Pancreas (tissue), 10 donors: ENCODE measurements at places on chromosomes 6 and 20.

DNA sequence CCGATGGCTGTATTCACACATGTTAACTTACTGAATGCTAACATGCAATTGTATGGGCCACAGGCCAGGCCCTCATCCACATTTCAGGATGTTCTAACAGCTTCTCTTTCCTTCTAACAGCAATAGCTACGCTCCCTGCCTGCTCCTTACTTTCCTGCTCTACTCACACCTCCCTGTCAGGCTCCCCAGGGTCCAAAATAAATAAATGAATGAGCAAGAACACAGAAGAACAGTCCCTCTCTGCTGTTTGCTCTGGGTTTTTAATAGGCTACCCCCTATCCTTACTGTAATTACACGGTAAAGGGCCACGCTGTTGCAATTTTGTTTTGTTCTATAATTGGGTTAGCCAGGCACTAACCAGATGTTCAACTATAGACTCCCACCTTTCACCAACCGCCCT is 135.6 kb downstream of the GMDS start:
- no peaks in the 10 kb centered on the region for H3K27me3 ChIP-seq
- DNase-seq: no peak
- H3K4me3 ChIP-seq: no peak overlapping the region
- no peaks in the 10 kb centered on the region for H3K36me3 ChIP-seq

- DNase-seq: no peak
- H3K27ac ChIP-seq: peak overlapping the region; percentile 74
- H3K4me3 ChIP-seq: no peak overlapping the region
- peaks cover 63% of the 10 kb centered on the region for H3K4me1 ChIP-seq
Measured at GRCh38 chr6:158803733-158804143, 15.4 kb downstream of the EZR start.

GRCh38 chr20:61308477-61308774 is 56.4 kb downstream of the CDH4 start:
- no peaks in the 10 kb centered on the region for H3K4me1 ChIP-seq
- no peak for DNase-seq
- no peaks in the 10 kb centered on the region for H3K36me3 ChIP-seq
- H3K27me3 ChIP-seq: no peaks in the 10 kb centered on the region
- no peak overlapping the region for H3K4me3 ChIP-seq

DNA sequence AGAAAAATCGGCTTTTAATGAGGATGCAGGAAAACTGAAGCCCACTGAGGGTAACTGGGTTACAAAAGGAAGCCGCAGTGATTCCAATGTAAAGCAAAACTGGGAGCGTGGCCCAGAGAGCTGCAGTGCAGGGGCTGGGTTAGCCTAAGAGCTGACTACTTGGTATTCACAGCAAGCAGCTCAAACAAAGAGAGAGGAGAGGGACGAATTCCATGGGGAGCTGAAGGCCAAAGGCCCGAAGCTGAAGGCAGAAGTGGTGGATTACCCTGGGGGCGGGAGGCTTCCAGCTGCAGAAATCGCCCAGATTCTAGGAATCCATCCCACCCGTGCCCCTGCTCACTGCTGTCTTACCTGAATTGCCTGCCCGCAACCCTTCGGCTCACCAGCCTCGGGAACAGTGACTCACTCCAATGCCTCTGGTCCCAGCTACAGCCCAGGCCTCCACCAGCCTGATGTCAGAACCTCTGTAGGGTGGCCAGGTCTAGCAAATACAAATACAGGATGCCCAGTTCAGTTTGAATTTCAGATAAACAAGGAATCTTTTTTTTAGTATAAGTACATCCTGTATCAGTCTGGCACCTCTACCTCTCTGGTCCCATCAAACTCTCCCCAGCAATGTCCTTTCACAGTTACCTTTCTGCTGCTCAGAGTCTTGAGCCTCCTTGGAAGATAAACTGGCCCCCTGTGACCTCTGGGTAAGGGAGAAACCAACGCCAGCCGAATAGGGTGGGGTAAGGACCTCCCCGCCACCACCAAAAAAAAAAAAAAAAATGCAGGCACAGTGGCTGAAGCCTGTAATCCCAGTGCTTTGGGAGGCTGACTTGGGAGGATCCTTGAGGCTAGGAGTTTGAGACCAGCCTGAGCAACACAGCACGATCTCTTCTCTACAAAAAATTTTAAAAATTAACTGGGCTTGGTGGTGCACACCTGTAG is 14.6 kb upstream of the ZMYND8 start:
- DNase-seq: no peak
- peaks cover 3% of the 10 kb centered on the region for H3K4me1 ChIP-seq
- H3K4me3 ChIP-seq: no peak overlapping the region
- no peak overlapping the region for H3K27ac ChIP-seq
- H3K27me3 ChIP-seq: no peaks in the 10 kb centered on the region
- no peaks in the 10 kb centered on the region for H3K36me3 ChIP-seq

DNA sequence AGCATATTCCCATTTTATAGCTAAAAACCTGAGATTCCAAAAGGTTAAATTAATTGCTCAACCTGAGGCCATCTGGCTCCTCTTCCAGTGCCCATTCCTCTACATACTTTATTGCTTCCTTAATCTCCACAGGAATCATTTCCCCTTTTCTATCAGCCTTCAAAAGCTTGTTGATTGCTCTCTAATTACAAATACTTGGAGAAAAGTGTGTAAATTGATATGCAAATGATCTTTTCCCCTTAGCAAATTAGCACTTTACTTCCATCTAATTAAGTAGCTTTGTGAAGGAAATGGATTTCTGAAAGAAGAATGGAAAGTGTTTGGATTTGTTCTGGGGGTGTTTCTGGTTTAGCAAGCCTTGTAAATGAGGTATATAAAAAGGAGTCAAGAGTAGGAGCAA is 323.3 kb downstream of the GRIK2 start:
- H3K4me3 ChIP-seq: no peak overlapping the region
- no peaks in the 10 kb centered on the region for H3K36me3 ChIP-seq
- no peaks in the 10 kb centered on the region for H3K27me3 ChIP-seq
- no peaks in the 10 kb centered on the region for H3K4me1 ChIP-seq

DNA sequence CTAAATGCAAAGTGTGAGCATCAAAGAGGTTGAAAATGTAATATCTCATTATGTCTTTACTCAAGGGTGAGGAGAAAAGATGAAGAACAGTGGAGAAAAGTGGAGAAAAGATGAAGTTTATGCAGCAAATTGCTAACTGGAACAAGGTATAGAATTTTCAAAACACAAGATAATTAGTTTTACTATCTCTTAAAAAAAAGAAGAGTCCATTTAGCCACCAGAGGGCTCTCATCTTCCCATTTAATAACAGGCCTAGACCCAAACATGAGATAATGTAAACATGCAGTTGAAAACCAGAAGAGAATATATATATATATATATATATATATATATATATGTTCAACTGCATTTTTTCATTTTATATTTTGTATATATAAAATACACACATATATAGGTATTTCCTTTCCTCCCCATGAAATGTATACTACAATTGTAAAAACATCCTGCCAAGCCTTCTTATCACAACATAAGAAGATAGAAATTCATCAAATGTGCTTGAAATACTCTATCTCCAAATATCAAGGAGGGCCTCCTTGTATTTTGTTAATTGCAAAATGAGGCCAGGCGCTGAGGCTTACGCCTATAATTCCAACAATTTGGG is 78.4 kb downstream of the ADTRP start:
- no peak overlapping the region for H3K27ac ChIP-seq
- no peak overlapping the region for H3K4me3 ChIP-seq
- no peak for DNase-seq

DNA sequence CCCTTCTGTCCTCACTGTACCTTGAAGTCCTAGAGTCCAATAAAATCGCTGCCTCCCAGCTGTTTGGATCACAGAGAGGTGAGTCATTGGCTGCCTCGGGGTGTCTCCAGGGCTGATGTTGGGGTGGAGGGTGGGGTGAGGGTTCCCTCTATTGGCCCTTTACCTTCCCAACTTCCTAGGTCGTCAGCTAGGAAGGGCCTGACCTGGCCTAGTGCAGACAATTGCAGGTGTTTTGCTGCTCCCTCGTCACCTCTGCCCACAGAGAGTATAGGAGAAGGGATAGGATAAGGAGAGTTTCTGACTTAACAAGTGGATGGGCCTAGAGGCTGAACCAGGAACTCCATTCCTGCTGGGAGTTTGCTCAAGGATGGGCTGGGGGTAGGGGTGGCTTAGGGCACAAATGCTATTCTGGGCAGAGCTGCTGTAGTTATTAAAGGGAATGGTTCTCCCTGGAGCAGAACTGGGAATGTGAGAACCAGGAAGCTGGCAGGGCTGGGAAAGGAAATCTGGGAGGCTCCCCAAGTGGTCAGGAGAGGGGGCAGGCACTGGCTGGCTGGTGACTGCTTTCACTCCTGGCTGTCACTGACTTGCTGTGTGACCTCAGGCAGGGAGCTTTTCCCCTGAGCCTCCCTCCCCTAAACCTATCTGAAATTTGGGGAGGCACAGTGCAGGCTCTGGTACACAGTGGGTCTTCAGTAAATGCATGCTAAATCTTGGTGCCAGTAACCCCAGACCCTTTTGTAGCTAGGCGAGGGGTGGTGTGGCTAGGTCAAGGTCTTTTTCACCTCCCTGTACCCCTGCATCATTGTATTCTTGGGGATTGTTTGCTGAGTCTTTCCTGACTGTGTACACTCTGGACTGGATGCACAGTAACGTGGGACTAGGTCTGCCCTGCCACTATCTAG is 1.5 kb downstream of the TP53INP2 start:
- no peaks in the 10 kb centered on the region for H3K27me3 ChIP-seq
- H3K4me1 ChIP-seq: no peaks in the 10 kb centered on the region
- DNase-seq: peak; percentile 30
- H3K4me3 ChIP-seq: peak overlapping the region; percentile 71
- H3K27ac ChIP-seq: peak overlapping the region; percentile 99

GRCh38 chr20:14657266-14658005 is 320.0 kb upstream of the FLRT3 start:
- no peak overlapping the region for H3K27ac ChIP-seq
- no peaks in the 10 kb centered on the region for H3K27me3 ChIP-seq
- no peaks in the 10 kb centered on the region for H3K4me1 ChIP-seq
- no peaks in the 10 kb centered on the region for H3K36me3 ChIP-seq
- no peak for DNase-seq

DNA sequence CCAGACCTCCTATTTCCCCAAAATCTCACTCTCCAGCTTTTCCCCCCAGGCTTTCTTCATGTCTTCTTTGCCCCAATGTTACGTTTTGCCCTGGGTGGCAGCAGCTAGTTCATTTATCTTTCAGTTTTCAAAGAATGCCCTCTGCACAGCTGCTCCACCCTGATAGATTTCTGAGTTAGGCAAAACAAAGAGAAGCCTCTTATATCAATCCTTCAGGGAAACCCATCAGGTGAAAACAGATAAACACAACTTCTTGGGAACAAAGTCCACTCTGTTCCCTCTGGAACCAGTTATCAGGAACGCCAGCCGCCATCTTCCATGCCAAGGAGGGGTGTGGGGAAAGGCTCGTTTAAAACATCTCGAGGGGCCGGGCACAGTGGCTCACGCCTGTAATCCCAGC is 34.0 kb downstream of the ZBTB9 start:
- no peaks in the 10 kb centered on the region for H3K27me3 ChIP-seq
- no peak for DNase-seq
- no peak overlapping the region for H3K4me3 ChIP-seq
- no peak overlapping the region for H3K27ac ChIP-seq
- no peaks in the 10 kb centered on the region for H3K36me3 ChIP-seq

- H3K27ac ChIP-seq: no peak overlapping the region
- no peaks in the 10 kb centered on the region for H3K36me3 ChIP-seq
- H3K27me3 ChIP-seq: no peaks in the 10 kb centered on the region
- no peaks in the 10 kb centered on the region for H3K4me1 ChIP-seq
- no peak overlapping the region for H3K4me3 ChIP-seq
- DNase-seq: no peak
Measured at GRCh38 chr20:51249781-51250180, 226.9 kb upstream of the KCNG1 start.

DNA sequence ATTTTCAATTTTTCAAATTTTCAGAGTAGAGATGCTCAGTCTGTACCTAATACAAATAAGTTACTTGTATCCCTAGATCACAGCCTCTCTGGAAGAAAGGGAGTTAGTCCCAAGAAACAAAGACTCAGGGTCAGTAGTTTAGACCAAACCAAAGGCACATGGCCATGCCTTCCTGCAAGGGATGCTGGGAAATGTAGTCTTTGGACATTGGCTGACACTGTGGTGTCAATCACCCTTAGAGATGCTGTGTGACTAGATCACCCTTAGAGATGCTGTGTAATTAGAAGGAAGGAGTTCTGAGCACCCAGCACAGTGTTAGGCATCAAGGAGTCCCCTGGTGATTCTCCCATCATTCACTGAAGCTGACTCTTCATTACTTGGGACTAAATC is 202.1 kb downstream of the NFATC2 start:
- H3K27ac ChIP-seq: no peak overlapping the region
- no peak overlapping the region for H3K4me3 ChIP-seq
- no peaks in the 10 kb centered on the region for H3K4me1 ChIP-seq
- no peaks in the 10 kb centered on the region for H3K36me3 ChIP-seq
- H3K27me3 ChIP-seq: no peaks in the 10 kb centered on the region

GRCh38 chr6:149132336-149132735 is 185.2 kb upstream of the TAB2 start:
- no peak overlapping the region for H3K27ac ChIP-seq
- no peaks in the 10 kb centered on the region for H3K36me3 ChIP-seq
- no peaks in the 10 kb centered on the region for H3K4me1 ChIP-seq
- H3K27me3 ChIP-seq: no peaks in the 10 kb centered on the region
- no peak overlapping the region for H3K4me3 ChIP-seq

- H3K4me1 ChIP-seq: no peaks in the 10 kb centered on the region
- no peak overlapping the region for H3K27ac ChIP-seq
- no peaks in the 10 kb centered on the region for H3K36me3 ChIP-seq
- H3K27me3 ChIP-seq: no peaks in the 10 kb centered on the region
- no peak overlapping the region for H3K4me3 ChIP-seq
Measured at GRCh38 chr6:159110013-159110412, 59.2 kb upstream of the FNDC1 start.

GRCh38 chr6:52536424-52536916 is 40.4 kb downstream of the TRAM2 start:
- no peaks in the 10 kb centered on the region for H3K27me3 ChIP-seq
- H3K4me1 ChIP-seq: no peaks in the 10 kb centered on the region
- no peak for DNase-seq
- H3K4me3 ChIP-seq: no peak overlapping the region
- no peaks in the 10 kb centered on the region for H3K36me3 ChIP-seq

- no peak overlapping the region for H3K4me3 ChIP-seq
- H3K27me3 ChIP-seq: no peaks in the 10 kb centered on the region
- peaks cover 38% of the 10 kb centered on the region for H3K4me1 ChIP-seq
- H3K36me3 ChIP-seq: no peaks in the 10 kb centered on the region
Measured at GRCh38 chr6:144335914-144336313, 50.8 kb downstream of the UTRN start.

DNA sequence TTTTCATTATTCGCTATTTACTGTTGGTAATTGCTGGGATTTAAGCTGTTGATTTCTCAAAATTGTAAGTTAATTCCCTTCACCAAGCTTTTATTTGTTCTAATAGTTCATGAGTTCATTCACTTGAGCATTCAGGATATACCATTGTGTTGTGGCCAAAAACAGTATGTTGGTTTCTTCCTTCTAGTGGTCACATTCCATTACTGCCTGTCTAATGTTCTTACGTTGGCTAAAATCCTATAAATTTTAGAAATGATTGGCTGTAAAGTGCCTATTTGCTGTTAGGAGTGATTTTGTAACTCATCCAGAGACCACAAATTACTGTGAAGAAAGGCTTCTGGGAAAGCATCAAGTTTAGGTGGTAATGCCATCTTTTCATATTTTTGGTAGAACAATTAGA is 76.3 kb downstream of the FARS2 start:
- no peak overlapping the region for H3K27ac ChIP-seq
- H3K4me3 ChIP-seq: no peak overlapping the region
- H3K27me3 ChIP-seq: no peaks in the 10 kb centered on the region
- H3K36me3 ChIP-seq: no peaks in the 10 kb centered on the region
- DNase-seq: no peak
